CD4-positive, alpha-beta T cell (primary cell): ENCODE measurements at places on chromosomes 5 and 9. TPM values are rescaled to one million over a fixed set of nuclear protein-coding genes. Genes with fewer than 3 reads are reported as not detected.

GRCh38 chr9:98867103-98867428 is 59.6 kb downstream of the GALNT12 start:
- H3K4me3 ChIP-seq = no peak overlapping the region
- H3K36me3 ChIP-seq = no peaks in the 10 kb centered on the region
- no peak overlapping the region for H3K27ac ChIP-seq
- H3K4me1 ChIP-seq = no peaks in the 10 kb centered on the region
- no peak for DNase-seq
- H3K27me3 ChIP-seq = no peaks in the 10 kb centered on the region

GRCh38 chr5:116137544-116138378 is 52.9 kb downstream of the COMMD10 start:
- no peak for DNase-seq
- H3K36me3 ChIP-seq = no peaks in the 10 kb centered on the region
- no peaks in the 10 kb centered on the region for H3K27me3 ChIP-seq
- H3K27ac ChIP-seq = no peak overlapping the region
- peaks cover 4% of the 10 kb centered on the region for H3K4me1 ChIP-seq
- no peak overlapping the region for H3K4me3 ChIP-seq

- H3K36me3 ChIP-seq = no peaks in the 10 kb centered on the region
- H3K27me3 ChIP-seq = no peaks in the 10 kb centered on the region
- no peak overlapping the region for H3K4me3 ChIP-seq
- DNase-seq = no peak
- H3K4me1 ChIP-seq = no peaks in the 10 kb centered on the region
- H3K27ac ChIP-seq = no peak overlapping the region
Measured at GRCh38 chr5:34480810-34481528, 175.2 kb upstream of the RAI14 start.

- H3K4me1 ChIP-seq = no peaks in the 10 kb centered on the region
- no peaks in the 10 kb centered on the region for H3K36me3 ChIP-seq
- no peaks in the 10 kb centered on the region for H3K27me3 ChIP-seq
- DNase-seq = no peak
- H3K4me3 ChIP-seq = no peak overlapping the region
Measured at GRCh38 chr5:149871471-149871870, 73.1 kb downstream of the PDE6A start.

DNA sequence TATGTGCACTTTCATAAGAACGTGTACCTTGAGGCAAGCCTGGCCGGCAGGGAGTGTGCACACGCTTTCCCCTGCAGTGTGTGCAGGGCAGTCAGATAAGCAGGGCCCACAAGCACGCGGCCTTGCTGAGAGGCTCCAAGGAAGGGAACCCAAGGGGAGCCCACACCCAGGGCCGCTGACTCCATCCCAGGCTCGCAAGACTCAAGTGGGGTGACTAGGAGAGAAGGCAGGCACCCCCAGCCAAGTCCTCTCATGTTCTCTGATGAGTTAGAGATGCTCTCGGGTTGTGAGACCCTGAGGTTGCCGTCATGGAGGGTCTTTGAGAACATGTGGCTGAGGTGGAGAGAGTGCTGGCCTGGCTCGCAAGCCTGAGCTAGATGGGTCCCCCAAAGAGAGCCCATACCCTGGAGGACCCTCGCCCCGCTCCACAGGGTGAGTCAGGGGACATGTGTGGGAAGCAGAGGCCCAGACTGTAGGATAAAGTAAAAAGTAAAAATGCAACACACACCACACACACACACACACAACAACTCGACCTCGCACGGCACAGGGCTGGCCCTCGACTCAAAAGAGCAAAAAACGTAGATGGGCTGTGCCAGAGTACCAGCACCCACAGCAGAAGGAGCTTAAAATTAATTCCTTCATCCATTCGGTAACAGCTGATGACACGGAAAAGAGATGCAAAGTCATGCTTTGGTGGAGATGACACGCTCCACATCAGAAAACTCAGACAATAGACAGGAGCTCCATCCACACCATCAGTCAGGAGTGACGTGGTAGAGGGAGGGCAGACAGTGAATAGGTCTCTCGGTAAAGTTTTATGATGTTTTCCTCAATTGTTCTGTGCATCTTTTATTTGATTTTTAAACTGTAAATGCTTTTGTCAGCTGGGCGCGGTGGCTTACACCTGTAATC is 54.8 kb upstream of the NKD2 start:
- no peak overlapping the region for H3K4me3 ChIP-seq
- no peaks in the 10 kb centered on the region for H3K36me3 ChIP-seq

DNA sequence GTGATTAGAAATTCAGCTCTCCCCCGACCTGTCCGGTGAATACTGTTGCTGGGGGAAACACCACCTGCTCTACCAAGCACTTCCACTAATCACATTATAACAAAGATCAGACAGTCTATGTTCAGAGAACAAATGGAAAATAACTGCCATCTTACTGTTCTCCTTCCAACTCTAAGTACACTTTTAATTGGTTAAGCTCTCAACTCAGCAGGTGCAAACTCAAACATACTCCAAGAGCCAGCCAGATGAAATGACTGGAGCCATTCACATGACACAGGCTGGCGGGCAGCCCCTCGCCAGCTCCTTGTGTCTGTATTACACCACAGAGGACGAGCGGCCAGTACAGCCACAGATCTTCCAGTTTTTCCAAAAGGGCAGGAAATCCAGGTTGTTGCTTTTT is 16.1 kb downstream of the LIFR start:
- H3K4me3 ChIP-seq = no peak overlapping the region
- no peak for DNase-seq
- no peaks in the 10 kb centered on the region for H3K4me1 ChIP-seq
- H3K27ac ChIP-seq = no peak overlapping the region

- H3K36me3 ChIP-seq = no peaks in the 10 kb centered on the region
- H3K27ac ChIP-seq = no peak overlapping the region
- H3K4me3 ChIP-seq = no peak overlapping the region
- peaks cover 18% of the 10 kb centered on the region for H3K4me1 ChIP-seq
- no peak for DNase-seq
- H3K27me3 ChIP-seq = no peaks in the 10 kb centered on the region
Measured at GRCh38 chr5:160441311-160441781, 19.7 kb downstream of the PTTG1 start.

DNA sequence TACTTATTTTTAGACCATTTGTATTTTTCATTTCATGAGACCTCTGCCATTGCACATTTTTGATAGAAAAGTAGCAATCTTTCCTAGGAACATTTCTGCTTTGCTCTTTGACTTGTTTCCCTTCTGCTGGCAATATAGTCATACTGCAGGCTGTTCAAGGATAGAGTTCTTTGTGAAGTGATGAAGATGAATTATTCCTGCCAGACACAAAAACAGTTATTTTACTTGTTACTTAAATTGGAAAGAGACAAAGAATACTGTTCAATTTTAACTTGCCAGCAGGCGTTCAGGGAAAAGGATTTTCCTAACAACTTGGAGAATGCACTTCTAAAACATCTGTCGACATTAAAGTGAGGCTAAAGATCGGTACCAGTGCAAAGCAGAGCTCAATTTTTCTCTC is 251.7 kb upstream of the ACTBL2 start:
- H3K4me3 ChIP-seq = no peak overlapping the region
- no peaks in the 10 kb centered on the region for H3K27me3 ChIP-seq
- no peak for DNase-seq
- H3K36me3 ChIP-seq = no peaks in the 10 kb centered on the region
- H3K27ac ChIP-seq = no peak overlapping the region
- H3K4me1 ChIP-seq = no peaks in the 10 kb centered on the region

DNA sequence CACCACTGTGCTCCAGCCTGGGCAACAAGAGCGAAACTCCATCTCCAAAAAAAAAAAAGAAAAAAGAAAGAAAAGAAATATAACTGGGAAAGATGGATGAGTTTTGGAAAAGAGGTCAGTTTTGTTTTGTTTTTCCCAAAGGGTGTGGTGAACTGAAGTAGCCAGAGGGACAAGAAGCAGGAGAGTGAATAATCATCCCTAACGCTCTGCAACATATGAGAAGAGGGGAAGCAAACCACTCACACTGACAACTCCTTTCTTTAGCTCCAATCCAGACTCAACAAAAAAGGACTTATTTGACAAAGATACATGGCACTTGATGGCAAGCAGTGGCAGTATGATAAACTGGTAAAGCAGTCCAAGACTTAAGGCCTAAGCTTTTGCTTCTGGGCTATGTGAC is 176.1 kb upstream of the HMHB1 start:
- H3K36me3 ChIP-seq = no peaks in the 10 kb centered on the region
- no peaks in the 10 kb centered on the region for H3K4me1 ChIP-seq
- H3K27me3 ChIP-seq = no peaks in the 10 kb centered on the region

GRCh38 chr9:96222132-96222531 is 79.8 kb downstream of the HSD17B3 start:
- H3K27ac ChIP-seq = no peak overlapping the region
- H3K4me1 ChIP-seq = peaks cover 20% of the 10 kb centered on the region
- no peak for DNase-seq
- H3K36me3 ChIP-seq = no peaks in the 10 kb centered on the region
- no peak overlapping the region for H3K4me3 ChIP-seq

DNA sequence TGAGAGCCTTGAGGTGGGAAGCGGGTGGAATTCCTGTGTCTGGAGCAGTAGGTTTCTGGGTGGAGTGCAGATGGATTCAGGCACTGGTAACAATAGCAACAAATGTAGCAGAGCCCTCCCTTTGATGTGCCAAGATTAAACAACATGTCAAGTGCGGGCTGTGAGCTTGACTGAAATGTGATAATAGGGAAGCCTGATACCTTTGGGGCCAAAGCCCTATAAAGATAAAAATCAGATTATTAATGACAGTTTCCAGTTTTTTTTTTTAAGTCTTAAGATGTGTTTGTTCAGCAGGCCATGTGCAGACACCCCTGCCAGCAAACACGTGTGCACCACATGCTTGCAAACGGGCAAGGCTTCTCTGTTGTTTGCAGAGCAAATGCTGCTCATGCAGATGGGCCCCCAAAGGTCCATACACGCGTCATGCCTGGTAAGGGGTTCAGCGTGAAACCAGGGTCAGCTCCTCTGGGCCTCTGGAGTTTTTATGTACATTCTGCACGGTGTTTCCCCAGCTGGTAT is 193.2 kb downstream of the GADD45G start:
- DNase-seq = no peak
- no peaks in the 10 kb centered on the region for H3K4me1 ChIP-seq
- H3K4me3 ChIP-seq = no peak overlapping the region
- H3K27ac ChIP-seq = no peak overlapping the region
- no peaks in the 10 kb centered on the region for H3K27me3 ChIP-seq
- H3K36me3 ChIP-seq = no peaks in the 10 kb centered on the region

DNA sequence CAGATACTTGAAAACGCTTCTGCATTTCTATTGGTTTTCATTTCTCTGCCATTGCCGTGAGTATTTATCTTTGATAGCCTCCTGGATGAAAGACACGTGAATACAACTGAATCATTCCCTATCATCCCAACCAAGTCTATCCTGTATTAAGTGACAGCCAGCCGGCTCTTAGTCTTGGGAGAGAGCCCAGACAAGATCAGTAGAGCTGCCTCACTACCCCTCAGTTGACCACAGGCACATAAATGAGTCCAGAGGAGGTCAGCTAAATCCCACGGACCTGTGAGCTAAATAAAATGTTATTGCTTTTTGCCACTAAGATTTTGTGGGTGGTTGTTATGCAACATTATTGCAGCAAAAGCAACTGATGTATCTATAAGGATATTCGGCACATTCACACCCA is 639.0 kb upstream of the ACO1 start:
- no peak overlapping the region for H3K27ac ChIP-seq
- no peak overlapping the region for H3K4me3 ChIP-seq
- no peaks in the 10 kb centered on the region for H3K4me1 ChIP-seq
- H3K27me3 ChIP-seq = no peaks in the 10 kb centered on the region

GRCh38 chr5:174919351-174919750 is 195.0 kb downstream of the MSX2 start:
- H3K36me3 ChIP-seq = no peaks in the 10 kb centered on the region
- no peak overlapping the region for H3K4me3 ChIP-seq
- H3K4me1 ChIP-seq = no peaks in the 10 kb centered on the region
- DNase-seq = no peak
- peaks cover 3% of the 10 kb centered on the region for H3K27me3 ChIP-seq

GRCh38 chr5:78566747-78567425 is 81.7 kb downstream of the LHFPL2 start:
- DNase-seq = no peak
- no peaks in the 10 kb centered on the region for H3K36me3 ChIP-seq
- no peak overlapping the region for H3K4me3 ChIP-seq

GRCh38 chr5:154342211-154342610 is 103.6 kb upstream of the SAP30L start:
- no peak overlapping the region for H3K27ac ChIP-seq
- H3K27me3 ChIP-seq = no peaks in the 10 kb centered on the region
- no peak for DNase-seq
- H3K36me3 ChIP-seq = no peaks in the 10 kb centered on the region
- H3K4me3 ChIP-seq = no peak overlapping the region

DNA sequence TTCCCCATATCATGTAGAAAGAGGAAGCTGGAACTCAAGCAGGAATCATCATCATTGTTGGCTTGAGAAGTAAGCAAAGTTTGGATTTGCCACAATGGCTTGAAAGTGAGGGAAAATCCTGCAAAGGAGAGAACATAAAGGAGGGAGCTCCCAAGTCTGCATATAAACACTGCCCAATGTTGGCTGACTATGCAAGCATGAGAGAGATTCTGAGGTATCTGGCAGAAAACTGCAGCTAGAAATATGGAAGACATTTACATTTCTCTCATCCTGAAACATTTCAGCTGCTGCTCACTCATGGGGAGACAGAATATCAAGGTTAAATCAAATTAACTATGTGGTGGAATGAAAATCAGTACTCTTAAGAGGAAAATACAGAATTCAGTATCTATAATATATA is 415.6 kb upstream of the TNC start:
- no peaks in the 10 kb centered on the region for H3K4me1 ChIP-seq
- H3K4me3 ChIP-seq = no peak overlapping the region
- no peaks in the 10 kb centered on the region for H3K27me3 ChIP-seq
- no peak overlapping the region for H3K27ac ChIP-seq
- no peaks in the 10 kb centered on the region for H3K36me3 ChIP-seq

- H3K36me3 ChIP-seq = no peaks in the 10 kb centered on the region
Measured at GRCh38 chr5:115578657-115579056, 23.6 kb downstream of the TICAM2 start.

DNA sequence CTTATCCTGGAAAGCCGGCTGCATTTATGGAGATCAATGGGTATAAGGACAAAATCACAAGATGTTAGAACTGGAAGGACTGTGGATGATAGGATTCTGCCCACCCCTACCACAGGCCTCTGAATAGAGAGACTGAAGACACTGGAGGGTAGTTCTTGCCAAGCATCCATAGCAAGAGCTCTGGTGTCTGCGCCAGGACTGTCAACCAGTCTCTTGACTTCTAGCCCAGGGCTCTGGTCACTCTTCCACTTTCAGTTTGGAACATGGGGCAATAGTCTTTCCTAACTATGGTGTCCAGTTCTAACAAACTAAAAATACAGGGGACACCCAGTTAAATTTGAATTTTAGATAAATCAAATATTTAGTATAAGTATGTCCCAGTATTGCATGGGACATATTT is 23.4 kb downstream of the LARP1 start:
- H3K4me1 ChIP-seq = peaks cover 62% of the 10 kb centered on the region
- peaks cover 3% of the 10 kb centered on the region for H3K36me3 ChIP-seq
- no peak overlapping the region for H3K4me3 ChIP-seq
- no peak for DNase-seq
- no peak overlapping the region for H3K27ac ChIP-seq
- no peaks in the 10 kb centered on the region for H3K27me3 ChIP-seq

Gene PDZD2
- total RNA-seq = 1.8 TPM

Gene CDX1
- not detected for total RNA-seq

Gene CEL
- 0.39 TPM for total RNA-seq

Gene TXN
- 31.5 TPM for total RNA-seq

Gene GGTA1
- total RNA-seq = not detected

Gene MYMK
- not detected for total RNA-seq

Gene PFN3
- not detected for total RNA-seq

Gene CCNO
- not detected for total RNA-seq

Gene PCDHA3
- total RNA-seq = not detected

Gene ENTPD2
- not detected for total RNA-seq

Gene PCDHA9
- not detected for total RNA-seq

Gene DBH
- total RNA-seq = 1.7 TPM

Gene IFNK
- not detected for total RNA-seq
